ENCODE measurements at places on chromosomes 2 and 18.

- no peak for DNase-seq
These were observed 14.4 kb downstream of the RAB12 start for GRCh38 chr18:8623549-8624106.

GRCh38 chr2:186590350-186590758 is 498 bp downstream of the ITGAV start:
- no peak for DNase-seq

DNA sequence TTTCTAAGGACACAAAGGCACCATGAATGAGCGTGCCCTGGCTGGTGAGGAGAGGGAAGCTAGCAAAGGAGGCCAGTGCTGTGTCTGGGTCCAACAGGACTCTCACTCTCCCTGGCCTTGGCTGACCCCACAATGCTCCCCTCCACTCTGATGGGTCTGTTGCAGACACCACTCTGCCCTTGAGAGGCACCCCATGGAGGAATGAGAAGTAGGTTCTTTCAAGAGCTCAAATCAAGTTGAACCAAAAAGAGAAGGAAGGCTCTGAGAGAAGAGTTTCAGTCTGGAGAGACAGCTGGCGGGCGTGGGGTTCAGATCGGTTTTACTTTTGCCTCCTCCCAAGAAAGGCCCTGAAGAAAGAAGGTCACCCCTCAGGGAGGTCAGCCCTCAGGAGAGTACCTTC is 18.4 kb downstream of the TMEM247 start:
- no peak for DNase-seq

- peak; percentile 44 for DNase-seq
These were observed 38.9 kb upstream of the FHL2 start for GRCh38 chr2:105437708-105438103.

DNA sequence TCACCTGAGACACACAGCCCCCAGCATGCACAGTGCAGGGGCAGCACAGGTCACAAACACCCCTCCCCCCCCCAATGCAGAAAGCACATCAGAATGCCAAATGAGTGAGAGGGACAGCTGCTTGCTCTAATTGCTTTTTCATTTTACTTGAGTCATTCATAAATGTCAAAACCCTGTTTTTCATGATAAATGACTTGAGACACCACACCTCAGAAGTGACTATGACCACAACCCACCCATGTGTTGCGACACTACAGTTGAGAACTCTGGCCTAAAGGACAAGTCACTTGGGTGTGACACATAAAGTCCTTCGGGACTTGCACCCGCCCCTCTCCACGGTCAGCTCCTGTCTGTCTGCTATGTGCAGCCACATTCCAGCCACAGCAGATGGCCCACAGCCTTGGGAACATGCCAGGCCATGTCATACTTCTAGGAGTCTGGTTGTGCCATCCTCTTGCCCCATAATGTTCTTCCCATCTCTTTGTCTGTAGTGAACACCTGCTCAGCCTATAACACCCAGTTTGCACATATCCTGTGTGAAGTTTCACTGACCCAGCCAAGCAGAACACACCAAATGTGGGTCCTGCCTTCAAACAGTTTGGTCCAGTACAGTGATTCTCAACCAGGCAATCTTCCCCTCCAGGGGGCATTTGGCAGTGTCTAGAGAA is 30.2 kb upstream of the RIOK3 start:
- DNase-seq, result peak; percentile 60

DNA sequence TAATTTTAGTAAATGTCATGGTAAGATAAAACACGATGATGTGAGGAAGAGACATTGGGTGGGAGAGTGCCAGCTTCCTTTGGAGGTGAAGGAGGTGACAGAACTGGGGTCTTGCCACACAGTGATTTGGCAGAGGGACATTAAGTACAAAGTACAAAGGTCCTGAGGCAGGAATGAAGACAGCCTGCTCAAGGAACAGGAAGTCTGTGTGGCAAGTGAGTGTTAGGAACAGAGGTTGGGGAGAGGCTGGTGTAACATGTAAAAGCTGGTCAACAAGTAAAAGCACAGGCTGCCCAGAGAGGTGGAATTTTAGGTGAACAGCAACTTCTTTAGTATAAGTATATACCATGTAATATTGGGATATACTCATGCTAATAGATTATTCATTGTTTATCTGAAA is 73.1 kb downstream of the INPP5D start:
- DNase-seq, result no peak
